SHP77 (cell line): ENCODE measurements at places on chromosomes 7 and 10.
A peak's percentile ranks its signal among the peaks of the same experiment; 100 is the strongest.

DNA sequence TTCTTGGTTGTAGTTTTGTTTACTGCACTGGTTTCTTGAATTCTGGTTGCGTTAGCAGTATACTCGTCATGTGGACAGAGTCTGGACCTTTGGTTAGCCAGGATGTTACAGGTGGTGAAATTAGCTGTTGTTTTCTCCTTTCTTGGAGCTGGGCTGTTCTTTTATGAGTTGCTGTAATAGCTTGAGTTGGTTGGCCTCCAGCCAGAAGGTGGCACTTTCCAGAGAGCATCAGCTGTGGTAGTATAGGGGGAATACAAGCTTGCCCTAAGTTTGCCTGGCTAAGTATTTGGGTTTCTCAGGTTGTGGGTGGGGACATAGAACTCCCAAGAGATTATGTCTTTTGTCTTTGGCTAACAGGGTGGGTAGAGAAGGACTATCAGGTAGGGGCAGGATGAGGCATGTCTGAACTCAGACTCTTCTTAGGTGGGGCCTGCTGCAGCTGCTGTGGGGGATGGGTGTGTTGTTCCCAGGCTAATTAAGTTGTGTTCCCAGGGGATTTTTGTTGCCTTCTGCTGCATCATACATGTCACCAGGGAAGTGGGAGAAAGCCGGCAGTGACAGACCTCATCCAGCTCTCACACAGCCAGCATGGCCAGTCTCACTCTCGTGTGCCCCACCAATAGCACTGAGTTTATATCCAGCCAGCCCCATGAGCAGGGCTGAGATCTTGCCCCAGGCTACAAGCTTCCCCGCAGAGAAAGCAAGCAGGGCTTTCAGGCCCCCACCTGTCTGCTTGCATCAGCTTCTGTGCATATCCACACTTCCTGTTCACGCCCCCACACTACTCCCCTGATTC, 246.7 kb upstream of the TPK1 start:
- DNase-seq: no peak

DNA sequence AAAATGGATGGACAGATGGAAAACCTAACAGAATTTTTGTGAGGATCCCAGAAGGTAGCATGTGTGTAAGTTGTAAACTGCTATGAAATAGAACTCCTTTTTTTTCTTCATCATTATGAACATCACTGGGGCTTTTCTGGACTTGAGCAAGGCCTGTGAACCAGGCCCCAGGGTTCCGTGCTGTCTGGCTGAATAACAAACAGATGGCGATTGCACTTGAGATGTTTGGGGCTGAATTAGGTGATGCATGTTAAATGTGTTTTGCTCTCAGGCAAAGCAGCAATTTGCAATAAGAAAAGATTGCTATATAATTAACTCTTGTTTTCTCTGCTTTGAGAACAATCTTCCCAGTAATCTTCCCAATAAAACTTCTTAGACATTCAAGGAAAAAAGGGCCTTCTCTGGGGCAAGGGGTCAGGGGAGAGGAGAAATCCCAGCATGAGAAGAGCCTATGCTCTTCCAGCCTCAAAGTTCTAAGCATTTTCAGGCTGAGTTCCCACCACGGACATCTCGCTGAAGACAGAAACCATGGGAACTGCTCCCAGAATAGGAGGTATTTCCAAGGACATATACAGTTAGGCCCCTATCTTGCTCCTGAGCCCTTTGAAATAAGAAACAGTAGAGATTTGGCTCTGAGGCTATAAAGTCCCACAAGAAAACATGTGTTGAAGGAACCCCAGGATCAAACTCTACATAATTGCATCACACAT, 98.7 kb downstream of the ITIH5 start:
- no peak for DNase-seq

DNA sequence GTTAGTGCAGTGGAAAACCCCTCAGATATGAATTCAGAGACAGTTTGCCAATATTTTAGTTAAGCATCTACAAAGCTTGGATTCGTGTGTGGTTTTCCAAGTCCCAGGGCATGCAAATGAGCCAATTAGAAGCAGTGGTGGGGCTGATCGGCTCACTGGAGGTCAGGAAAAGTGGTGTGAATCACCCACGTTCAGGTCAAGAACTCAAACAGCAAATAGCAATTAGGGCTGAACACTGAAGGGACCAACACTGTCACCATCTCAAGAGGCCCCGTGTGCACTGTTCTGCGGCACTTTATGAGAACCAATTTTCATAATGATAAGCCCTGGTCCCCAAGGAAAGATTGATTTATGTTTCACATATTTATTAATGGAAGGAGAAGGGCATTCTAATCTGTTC, 68.9 kb downstream of the ADARB2 start:
- DNase-seq: no peak

DNA sequence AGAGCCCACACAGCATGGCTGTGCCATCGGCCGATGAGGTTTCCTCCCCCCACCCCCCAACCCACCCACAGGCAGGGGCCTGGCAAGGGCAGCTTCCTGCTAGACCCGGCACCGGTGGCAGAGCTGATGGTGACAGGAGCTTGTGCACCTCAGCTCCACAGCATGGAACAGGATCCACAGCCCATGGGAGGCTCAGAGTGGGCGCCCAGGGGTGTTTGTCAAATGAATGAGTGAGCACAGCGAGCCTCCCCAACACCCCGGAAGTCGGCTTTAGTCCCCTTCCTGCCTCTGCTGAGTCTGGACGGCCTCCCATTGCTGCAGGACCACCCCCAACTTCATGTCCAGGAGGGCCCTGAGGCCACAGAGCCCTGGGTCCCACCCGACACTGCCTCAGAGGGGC, 68.9 kb downstream of the PDGFA start:
- no peak for DNase-seq

DNA sequence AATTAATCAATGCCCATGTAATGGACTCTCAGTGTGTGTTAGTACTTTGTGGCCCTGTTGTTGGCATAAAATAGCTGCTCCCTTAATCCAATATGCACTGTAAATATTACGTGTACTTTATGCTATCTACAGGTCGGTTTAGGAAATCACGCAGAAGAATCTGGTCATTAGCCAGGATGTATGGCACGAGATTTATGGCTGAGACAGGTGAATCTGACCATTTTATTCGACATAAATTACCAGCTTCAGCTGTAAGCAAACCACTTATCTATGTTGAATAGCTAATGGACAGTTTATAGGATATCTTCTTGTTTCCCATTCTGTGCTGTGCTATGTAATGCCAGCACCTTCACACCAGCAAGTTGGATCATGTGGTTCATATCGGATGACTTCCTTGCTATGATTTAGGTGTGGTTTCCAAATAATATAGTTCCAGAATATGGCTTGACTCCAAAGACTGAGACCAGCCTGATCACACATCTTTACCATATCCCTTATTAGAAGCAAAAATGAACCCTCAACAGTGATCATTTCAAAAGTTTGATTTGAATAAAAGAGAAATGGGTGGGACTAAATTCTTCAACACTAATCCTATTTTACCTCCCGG, 301.4 kb downstream of the AHR start:
- DNase-seq: peak; percentile 41

DNA sequence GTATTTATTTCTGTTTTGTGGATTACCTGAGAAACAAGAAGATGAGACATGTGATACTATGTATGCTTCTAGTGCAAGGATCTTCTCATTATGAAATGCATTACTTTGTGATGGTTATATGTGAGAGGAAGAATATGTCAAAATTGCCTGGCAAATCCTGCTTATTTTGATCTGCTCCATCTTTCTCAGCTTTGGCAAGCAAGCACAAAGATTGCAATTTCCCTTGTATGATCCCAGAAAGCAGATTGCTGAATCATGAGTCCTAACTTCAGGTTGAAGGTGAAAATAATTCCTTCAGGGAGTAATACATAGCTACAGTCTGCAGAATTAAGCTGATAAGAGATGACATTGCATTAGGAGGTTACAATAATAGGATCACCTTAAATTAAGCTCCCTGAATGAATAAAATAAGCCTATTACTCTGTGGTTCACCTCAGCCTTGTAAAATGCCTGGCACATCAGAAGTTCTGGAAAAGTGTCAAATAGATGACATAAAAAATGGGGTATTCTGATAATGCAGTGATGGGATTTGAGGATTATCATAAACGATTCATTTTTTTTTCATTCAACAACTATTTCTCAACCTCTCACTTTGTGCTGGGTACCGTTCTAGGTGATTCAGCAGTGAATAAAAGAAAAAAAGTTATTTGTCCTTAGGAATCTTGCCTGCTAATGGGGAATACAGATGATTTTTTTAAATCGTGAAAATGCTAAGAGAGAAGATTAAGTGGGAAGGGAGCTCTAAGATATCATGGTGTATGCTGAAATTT, 120.7 kb downstream of the CHN2 start:
- no peak for DNase-seq

GRCh38 chr7:106139265-106140251, 27.4 kb upstream of the SYPL1 start:
- no peak for DNase-seq

GRCh38 chr7:51027106-51027934, 244.6 kb upstream of the GRB10 start:
- no peak for DNase-seq
